ENCODE measurements at places on chromosomes 11 and 22.

DNA sequence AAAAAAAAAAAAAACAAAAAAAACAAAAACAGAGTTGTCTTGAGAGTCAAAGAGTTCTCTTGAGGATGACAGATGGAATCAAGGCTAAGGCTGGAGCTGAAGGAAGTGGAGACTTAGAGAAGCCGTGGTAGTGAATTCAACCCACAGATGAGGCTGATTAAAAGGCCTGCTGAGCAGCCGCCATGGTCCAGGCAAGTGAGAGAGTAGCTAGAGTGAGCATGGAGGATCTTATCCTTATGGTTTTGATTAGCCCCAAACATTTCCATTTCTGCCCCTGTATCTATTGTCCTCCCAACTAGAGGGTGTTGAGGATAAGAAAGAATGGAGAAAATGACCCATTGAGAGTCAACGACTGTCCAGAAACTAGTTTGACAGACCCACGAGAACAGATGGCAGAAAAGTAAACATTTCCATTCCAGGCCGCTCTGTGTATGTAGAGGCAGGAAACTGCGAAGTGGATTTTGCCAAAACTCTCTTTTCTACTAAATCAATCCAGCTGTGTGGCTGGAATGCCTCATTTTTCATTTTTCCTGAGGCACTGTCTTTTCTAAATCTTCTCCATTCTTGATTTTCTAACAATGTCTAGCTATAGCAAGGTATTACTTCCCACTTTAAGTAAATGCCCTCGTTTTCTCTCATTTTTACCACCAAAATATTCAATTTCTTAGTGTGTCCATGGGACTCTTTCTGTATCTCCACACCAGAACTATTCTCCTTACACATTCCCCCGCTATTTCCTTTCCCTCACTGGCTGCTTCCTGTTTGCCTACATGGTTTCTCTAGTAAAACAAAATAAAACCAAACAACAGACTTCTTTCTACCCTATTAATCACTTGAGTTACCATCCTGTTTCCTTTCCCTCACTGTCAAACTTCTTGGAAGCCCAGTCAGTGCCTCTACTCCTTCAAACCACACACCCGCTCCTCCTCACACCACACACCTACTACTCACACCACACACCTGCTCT lies 5.4 kb upstream of the MMP8 start:
- no peak for DNase-seq

DNA sequence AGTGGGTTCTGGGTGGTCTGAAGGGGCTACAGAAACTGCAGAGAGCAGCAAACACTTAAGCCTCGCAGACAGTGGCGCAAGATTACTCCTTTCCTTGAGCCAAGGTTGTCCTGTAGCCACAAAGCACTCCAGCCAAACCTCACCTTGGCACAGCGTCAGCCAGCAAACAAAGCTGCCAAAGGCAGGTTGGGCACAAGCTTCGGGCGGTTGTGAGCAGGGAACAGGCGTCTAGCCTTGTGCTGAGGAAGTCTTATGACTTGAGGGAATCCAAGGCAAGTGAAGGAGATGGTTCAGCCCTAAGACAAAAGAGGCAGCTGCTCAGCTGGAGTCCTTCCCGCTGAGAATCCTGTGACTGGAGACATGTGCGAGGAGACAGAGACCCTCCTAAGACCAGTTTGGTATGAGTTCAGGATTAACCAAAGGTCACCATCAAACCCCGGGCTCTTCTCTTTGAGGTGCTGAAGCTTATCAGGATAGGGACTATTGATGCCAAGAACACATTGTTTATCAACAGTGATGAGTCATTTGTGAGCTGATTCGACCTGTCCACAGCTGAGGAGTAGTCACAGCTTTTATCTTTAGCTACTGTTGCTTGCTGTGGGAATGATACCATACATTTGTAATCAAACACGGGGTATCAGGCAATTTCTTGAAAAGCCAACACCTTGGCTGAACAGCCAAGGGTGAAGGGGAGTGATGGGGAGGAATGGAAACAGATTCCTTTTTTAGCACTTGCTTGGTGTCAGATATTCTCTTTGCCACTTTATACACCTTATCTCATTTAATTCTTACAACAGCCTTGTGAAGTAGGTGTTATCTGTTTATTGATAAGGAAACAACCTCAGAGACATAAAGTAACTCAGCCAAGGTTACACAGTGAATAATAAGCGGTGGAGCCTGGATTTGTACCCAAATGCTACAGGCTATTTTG lies 4.6 kb downstream of the ADM start:
- no peak for DNase-seq

GRCh38 chr22:47376901-47377505 lies 614.6 kb downstream of the TBC1D22A start:
- DNase-seq = no peak

DNA sequence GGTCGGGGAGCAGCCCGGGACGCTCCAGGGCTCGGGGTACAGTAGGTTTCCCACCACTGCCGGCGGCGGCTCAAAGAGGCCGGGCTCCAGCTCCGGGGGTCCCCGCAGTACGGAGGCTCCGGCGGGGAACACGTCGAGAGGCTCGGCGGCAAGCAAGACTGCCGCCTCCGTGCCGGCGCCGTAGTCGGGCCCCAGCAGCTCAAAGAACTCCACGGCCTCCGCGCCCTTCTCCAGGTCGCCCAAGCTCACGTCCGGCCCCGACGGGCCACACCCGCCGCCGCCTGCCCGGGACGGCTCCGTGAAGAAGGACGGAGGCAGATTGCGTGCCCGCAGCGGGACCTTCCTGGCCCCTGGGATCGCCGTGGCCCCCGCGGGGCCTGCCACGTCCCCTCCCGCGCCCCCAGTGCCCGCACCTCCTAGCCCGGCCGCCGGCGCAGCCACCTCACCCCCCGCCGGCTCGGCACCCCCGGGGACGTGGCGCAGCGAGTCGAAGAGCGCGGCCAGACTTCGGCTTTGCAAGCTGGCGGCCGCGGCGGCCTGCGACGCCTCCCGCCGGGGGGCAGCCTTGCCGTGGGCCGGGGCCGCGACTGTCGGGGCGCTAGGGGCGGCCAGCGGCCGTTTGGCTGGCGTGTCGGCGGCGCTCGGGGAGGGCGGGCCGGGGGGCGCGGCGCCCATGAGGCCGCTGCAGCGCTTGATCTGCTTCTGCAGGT lies 775 bp downstream of the FAM181B start:
- DNase-seq = no peak

GRCh38 chr22:48631288-48631863 lies 1196.3 kb downstream of the BRD1 start:
- no peak for DNase-seq

DNA sequence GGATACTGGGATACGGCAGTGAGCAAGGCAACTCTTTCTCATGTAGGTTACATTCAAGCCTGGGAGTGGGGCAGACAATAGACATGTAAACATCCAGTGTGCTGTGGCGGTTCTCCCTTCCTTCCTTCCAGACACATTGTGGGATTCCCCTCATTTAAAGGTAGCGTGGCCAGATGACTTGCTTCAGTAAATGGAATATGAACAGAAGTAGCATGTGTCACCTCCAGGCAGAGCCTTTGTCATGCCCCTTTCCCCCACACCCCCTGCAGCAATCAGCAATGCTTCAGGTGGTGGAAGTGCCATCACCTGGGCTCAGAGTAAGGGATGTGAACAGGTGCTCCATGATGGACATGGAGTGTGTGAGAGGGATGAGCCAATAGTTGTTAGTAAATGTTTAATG lies 34.8 kb upstream of the TTC12 start:
- no peak for DNase-seq

DNA sequence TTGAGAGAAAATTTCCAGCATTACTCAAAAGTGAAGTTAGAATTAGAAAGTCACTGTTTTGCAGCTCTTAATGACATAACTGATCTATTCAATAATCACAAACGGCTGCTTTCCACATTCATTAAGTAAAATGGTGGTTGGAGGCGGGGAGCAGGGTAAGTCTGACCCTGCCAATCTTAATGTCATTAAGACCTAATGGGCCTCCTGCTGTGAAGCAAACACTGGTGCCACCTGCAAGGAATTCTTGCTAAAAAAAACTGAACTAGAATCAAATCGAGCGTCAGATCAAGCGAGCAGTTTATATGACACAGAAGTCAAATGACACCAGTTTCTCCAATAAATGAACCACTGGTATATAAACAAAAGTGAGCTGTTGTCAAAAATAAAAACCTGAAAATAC lies 351.5 kb downstream of the BRD1 start:
- no peak for DNase-seq

- no peak for DNase-seq
These were observed 70.1 kb downstream of the FAM181B start for GRCh38 chr11:82663535-82663934.

GRCh38 chr11:77175869-77176539 lies 48.0 kb downstream of the MYO7A start:
- no peak for DNase-seq

GRCh38 chr11:35173011-35173511 lies 34.1 kb downstream of the CD44 start:
- DNase-seq = no peak

DNA sequence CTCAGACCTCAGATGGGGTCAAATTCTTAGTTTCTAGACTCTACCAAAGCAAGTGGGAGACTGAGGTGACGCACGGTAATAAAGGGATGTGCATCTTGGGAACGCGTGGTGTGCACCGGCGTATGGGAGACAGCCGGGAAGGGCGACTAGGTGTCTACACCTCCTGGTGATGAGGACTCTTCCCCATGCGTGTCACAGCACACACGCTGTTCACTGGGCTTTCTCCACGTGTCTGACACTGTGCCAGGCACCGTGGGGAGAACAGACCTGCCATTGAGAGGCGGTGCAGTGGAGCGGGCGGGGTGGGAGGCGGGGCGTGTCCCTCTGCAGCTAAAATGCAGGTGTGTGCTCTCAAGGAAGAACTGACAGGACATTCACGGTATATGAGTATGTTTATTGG lies 5.3 kb downstream of the FXYD6 start:
- no peak for DNase-seq

- DNase-seq = no peak
These were observed 817.8 kb upstream of the LUZP2 start for GRCh38 chr11:23679041-23679440.

DNA sequence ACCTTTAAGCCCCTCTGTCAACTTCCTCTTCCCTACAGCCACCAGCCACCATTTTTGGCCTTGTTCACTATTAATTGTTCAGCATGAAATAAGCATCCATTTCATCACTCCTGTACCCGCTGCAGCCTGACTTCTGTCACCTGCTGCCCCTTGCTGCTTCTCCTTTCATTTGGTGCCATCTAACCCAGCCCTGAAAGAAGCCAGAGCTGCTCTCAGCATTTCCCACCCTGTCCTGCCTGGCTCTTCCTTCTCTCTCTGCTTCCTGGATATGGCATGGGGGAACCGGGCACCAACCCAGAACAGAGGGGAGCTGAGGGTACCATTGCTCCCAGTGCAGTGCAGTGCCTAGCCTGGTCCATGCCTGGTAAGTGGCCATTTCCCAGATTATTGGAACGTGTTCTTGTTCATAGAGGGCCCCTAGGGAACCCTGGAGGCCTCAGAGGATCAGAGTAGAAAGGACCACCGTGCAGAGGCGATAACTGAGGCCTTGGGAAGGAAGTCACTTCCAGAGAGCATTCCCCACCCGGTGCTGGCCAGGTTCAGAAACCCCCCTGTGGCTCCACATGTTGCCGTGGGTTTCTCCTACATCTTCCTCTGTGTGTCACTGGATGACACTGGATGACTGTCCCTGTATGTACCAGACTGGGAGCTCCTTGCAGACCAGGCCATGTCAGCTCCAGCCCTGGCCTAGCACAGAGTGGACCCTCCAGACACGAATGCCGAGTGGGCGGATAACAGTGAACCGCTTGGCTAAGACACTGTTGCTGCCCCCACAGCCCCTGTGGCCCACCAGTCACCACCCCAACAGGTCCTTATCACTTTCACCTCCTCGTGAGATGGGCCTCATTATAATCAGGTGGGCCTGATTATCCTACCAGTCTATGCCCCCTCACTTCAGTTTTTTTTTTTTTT lies 4.7 kb downstream of the YDJC start:
- DNase-seq = no peak

- no peak for DNase-seq
These were observed 2.9 kb upstream of the WDR74 start for GRCh38 chr11:62842171-62842741.

DNA sequence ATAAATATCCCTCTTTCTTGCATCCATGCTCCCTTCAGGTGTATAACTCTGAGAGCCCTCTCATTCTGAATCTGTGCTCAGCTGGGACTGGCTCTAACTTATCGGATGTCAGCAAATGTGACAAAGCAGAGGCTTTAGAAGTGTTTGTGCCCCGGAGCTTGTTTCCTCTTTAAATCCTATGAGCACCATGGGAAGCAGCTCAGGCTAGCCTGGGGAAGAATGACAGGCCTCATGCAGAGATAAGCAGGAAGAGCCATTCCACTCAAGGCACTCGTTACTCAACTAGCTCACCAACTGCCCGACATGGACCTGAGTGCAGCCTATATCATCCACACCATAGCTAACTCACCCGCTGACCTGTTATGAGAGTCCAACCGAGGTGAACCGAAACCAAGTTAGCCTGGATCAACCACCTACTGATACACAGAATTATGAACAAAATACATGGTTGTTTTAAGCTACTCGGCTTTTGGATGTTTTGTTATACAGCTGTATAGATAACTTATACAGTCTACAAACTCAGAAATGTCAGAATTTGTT lies 990.7 kb downstream of the NTM start:
- DNase-seq = no peak

DNA sequence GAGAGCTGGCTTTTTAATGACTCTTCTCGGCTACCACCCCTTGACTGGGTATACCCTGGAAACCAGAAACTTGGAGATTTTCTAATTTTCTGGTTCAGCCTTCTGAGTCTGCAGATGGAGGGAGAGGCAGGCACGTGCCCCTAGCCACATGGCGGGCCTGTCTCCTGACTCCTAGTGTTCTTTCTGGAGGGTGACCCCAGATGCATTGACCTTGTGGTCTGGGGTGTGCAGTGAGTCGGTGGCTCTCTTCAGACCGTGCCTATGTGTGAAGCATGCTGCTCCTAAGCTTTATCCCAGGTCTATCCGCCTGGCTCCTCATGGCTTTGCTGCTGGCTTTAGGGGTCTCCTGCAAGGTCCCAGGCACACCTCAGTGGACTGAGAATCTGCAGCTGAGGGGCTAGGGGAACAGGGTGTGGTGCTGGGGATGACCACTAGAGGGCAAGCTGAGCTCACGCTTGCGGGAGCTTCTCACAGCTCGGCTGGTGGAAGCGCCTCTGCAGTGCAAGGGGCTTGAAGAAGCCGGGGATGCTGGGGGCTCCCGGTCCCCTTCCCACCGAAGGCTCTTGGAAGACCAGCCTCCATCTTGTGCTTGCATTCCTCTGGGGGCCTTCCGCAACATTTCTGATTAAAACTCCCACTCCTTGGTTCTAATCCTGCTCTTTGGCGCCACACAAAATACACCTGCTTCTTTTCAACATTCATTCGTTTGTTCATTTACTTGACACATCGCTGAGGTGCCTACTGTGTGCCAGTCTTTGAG lies 51.8 kb downstream of the OTOG start:
- no peak for DNase-seq

DNA sequence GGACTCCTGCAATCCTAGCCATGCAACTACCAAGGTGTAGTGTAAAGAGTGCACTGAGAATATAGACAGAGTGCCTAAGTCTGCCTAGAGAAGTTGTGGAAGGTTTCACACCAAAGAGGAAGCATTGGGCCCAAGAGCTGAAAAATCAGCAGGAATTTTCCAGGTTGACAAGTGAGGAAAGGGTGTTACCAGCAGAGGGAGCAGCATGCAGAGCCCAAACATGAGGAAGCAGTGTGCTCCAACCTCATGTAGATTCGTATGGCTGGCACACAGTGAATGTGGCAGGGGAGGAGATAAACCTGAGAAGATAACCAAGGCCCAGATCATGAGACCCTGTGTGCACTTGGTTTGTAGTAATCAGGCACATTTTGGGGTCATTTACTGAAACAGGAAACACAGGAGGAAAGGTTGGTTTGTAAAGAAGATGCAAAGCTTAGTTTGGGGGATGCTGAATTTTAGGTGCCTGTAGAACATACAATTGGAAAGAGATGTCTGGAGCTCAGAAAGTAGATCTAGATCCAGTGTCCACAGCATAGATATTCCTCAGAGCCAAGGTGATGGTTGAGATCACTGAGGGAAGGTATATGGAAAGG lies 1.7 kb downstream of the HPX start:
- no peak for DNase-seq
